ENCODE measurements at places on chromosomes 3 and 15.

- no peak for DNase-seq
Measured at GRCh38 chr3:4741404-4742307, 237.6 kb upstream of the BHLHE40 start.

DNA sequence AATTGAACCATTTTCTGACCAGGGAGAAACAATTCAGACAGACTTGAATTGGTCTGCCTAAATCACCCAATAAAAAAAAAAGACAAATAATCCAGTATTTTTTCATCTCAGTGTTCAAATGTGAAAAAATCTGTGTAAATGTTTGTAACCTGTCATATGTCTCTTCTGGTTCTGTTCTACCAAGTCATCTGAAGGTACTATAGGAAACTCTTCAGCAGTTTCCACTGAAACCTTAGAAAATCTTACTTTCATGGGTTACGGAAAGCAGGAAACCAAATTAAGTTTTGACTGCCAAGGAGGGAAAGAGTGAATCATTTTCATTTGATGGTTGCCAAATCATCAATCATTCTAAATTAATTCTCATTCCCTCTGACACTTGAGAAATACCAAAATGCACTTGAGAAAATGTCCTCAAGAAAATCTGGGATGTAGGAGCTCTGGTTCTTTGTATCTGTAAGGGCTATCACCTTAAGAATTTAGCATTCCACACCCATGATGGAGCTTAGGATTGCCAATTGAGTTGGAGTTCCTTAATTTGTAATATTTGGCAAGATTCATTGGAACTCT, 278.2 kb upstream of the KCNH8 start:
- DNase-seq, result no peak

DNA sequence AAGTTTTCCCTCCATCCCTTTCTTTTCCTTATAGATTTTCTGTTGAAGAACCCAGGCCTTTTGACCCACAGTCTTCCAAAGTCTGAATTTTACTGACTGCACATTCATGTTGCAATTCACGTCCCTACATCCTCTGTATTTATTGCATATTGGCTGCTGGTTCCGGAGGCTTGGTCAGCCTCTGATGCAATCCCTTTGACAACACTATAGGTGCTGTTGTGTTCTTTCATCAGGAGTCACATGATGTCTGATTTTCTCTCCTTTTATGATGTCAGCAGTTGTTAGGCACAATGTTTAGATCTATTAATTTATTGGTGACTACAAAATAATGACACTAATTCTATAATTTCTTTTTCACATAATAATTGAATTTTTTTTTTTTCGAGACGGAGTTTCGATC, 8.7 kb downstream of the CYP1A1 start:
- DNase-seq, result no peak

- no peak for DNase-seq
Measured at GRCh38 chr15:58083526-58083925, 18.0 kb upstream of the ALDH1A2 start.

DNA sequence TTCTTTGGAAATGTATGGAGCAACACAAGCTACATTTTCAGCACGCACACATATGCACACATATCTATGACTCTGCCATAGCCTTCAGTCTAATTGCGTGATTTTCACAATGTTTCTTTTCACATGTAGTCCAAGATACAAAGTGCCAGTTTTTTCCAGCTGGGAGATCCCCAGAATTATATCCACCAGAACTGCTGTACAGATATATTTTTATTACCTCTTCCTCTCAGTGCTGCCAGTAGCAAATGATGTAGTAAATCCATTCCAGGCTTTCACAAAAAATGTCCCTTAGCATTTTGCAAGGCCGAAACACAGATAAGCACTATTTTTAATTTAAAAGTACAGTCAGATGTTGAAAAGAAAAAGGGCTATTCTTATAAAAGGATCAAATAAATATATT, 719.8 kb upstream of the SEMA6D start:
- DNase-seq, result no peak

GRCh38 chr3:141044695-141045641, 6.2 kb upstream of the SPSB4 start:
- no peak for DNase-seq
